ENCODE measurements at places on chromosomes 2 and 18.

DNA sequence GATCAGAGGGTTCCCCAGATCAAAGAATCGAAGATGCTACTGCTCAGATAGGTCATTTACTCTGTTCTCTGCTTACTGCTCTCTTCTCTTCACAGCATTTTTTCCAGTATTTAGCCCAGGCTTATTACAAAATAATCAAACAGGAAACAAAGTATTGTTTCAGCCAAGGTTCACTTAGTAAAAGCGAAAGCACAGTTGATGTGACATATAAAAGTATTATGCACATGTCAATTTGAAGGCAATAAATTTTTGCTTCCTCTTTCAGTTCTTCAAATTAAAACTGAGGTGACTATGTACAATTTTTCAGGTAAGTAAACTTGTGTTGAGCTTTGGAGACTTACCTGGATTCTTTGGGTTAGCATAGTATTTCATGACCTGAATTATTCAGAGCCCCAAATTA, 262.8 kb upstream of the CHST9 start:
- no peak for DNase-seq

- no peak for DNase-seq
Measured at GRCh38 chr18:35352778-35353177, 8.6 kb upstream of the ZNF24 start.

DNA sequence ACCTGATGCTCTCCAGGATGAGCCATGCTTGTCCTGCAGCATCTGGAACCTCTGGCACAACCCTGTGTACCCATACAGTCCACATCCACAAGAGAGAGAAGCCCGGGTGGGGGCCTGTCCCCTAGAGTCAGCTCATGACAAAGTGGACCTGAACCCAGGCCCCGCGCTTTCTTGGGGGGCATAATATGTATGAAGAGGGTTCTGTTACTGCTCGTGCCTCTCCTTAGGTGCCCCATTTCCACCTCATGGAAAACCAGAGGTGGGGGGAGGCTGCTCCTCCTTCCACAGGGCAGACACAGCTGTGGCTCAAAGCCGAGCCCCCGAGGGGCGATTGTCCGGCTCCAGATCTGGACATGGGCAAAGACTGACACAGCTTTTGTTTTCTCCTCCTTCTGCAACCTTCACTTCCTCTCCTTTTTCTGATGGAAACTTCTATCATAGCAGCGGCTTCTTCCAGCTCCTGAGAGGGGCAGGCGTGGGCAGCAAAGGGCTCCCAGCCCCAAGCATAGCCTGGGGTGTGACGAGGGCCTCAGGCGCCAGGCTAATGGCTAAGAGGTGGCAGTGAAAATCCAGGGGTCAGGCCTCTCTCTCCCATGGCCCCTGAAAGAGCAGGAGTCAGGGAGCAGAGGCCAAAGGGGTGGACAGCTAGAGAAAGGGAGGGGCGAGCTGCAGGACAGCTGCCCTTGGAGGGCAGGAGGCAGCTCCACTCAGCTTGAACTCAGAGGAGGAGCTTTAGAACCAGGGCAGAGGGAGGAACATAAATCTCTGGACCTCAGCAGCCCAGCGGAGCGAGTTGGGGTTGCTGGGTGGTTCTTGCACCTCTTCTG, 155.5 kb downstream of the ZFP36L2 start:
- no peak for DNase-seq

DNA sequence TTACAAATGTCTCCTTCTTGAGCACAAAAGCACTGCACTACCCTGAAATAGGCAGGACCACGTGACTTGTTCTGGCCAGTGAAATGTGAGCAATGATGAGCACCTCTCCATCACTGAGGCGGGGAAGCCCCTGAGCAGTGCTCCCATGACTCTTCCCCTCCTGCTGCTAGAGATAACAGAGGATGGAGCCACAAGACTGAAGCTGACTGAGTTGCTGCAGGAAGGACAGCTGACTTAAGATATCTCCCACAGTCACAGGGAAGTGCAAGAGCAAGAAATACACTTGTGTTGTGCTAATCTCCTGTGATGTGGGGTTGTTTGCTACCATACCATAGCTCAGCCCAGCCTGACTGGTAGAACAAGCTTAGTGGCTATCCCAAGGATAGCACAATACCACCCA, 38.7 kb downstream of the STK39 start:
- no peak for DNase-seq

- DNase-seq = no peak
Measured at GRCh38 chr18:34126121-34126520, 98.6 kb downstream of the NOL4 start.

GRCh38 chr2:117949806-117950205, 64.1 kb downstream of the CCDC93 start:
- no peak for DNase-seq

- no peak for DNase-seq
Measured at GRCh38 chr18:27769152-27769551, 407.8 kb downstream of the CDH2 start.

DNA sequence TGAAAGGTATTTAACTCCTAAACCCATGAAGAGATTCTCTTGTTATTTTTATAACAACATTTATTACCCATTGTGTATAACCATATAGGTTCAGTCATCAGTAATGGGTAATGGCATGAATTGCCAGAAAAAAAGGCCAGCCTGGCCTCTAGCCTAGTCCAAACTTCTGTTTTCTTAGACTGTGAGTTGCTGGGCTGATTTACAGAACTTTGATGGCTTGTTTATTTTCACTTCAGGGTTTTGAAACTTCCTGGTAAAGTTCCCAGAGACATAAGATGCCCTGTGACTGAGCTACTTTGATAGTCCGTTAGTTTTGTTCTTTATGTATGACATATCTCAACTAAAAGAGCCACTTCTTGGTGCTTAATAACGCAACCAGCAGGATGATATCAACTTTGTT, 164.8 kb downstream of the METTL4 start:
- DNase-seq = peak; percentile 34

- no peak for DNase-seq
Measured at GRCh38 chr18:34031810-34032209, 192.9 kb downstream of the NOL4 start.

DNA sequence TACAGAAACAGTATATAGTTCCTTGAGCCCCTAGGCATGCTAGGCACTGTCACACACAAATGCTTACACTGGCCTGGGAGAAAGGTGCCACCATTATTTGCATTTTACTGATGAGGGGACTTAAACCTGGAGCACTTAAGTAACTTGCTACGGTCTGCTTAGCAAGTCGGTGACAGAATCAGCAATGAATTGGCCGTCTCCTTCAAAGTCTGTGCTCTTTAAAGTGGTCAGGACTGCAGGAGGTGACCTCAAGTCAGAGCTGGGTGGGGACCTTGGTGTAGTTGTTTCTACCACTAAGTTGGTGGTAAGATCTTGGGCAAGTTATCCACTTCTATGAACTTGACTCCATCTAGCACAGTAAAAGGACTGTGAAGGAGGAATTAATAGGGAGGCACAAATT, 34.8 kb downstream of the PTPRM start:
- no peak for DNase-seq
